ENCODE measurements at places on chromosomes 13 and 19.

GRCh38 chr19:45952686-45953505 lies 20.8 kb downstream of the NOVA2 start:
- DNase-seq: no peak

DNA sequence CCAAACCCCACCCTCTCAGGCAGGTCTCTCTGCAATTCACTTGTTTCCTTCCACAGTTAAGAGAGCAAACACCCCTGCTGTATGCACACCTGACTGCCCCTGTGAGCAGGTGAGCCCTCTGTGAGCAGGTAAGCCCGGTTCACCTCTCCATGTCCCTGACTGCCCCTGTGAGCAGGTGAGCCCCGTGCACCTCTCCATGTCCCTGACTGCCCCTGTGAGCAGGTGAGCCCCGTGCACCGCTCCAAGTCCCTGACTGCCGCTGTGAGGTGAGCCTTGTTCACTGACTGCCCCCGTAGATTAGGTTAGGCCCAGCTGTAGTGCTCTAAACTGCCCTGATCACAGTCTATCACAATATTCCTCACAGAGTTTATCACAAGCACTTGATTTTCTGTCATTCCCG lies 29.2 kb downstream of the TMTC4 start:
- DNase-seq: no peak

DNA sequence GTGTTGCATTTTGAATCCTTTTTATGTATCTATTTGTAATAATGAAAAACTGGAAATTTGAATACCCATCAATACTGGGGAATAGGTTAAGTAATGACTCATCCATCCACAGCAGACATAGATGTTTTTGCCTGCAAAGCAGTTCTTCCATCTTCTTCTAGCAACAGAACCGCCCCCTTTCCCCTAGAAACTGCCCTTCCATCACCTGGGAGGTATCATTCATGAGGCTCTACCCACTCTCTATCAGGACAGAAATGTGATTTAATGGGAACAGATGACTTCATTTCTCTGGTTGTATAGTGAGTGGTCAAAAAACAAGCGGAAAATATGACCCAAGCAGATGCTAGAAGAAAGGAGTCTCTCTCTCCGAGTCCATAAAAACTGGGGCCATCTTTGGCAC lies 532.8 kb downstream of the UQCRFS1 start:
- DNase-seq: no peak

GRCh38 chr19:15780610-15781418 lies 6.6 kb upstream of the OR10H5 start:
- DNase-seq: no peak

DNA sequence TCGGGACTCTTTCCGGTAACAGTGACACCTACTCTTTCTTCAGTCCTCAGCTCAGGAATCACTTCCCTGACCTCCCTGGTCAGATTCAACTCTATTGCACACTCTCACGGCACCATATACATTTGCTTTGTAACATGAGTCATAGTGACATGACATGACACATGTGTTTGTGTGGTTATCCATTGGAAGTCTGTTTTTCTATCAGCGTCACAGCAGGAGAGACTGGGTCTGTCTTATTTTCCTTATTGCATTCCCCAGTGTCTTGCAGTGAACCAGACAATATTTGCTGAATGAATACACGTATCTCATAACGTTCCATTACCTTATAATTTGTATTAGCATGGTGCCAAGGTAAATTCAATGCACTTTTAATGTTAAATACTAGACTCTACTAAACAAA lies 102.0 kb downstream of the DCLK1 start:
- DNase-seq: no peak

DNA sequence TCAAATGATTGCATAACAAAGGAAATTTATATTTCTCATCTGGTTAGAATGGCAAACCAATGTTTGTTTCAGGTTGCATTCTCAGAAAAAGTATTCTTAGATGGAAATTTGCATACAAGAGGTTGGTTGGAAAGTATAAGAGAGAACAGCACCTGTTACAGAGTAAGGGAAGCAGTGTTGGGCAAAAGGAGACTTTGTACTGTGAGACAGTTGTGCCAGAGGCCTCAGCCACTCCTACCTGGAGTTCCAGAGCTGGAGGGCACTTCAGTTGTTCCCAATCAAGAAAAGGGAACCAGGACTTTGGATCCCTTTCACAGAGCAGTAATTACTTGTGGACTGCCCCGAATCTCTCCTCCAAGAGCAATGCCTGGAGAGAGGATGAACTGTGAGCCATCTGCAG lies 81.8 kb downstream of the SPRY2 start:
- no peak for DNase-seq
